Kidney tubule cell (primary cell): ENCODE measurements at places on chromosomes 4 and X.

DNA sequence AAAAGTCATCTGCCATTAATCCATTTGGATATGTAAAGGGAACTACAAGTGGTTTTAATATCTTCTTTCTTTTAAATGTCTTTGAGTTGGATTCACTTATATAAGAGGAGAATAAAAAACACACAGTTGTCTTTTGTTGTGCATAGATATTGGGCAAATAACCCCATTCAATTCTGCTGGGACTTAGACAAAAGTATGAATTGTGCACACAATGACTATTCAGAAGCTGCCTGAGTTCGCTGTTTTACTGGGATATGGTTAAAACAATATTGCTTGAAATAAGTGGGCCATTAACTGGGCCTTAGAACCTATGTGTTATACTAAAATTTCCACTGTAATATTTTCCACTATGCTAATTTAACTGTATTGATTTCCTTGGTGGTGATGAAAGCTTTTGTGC lies 71.7 kb downstream of the PCYT1B start:
- DNase-seq: no peak

DNA sequence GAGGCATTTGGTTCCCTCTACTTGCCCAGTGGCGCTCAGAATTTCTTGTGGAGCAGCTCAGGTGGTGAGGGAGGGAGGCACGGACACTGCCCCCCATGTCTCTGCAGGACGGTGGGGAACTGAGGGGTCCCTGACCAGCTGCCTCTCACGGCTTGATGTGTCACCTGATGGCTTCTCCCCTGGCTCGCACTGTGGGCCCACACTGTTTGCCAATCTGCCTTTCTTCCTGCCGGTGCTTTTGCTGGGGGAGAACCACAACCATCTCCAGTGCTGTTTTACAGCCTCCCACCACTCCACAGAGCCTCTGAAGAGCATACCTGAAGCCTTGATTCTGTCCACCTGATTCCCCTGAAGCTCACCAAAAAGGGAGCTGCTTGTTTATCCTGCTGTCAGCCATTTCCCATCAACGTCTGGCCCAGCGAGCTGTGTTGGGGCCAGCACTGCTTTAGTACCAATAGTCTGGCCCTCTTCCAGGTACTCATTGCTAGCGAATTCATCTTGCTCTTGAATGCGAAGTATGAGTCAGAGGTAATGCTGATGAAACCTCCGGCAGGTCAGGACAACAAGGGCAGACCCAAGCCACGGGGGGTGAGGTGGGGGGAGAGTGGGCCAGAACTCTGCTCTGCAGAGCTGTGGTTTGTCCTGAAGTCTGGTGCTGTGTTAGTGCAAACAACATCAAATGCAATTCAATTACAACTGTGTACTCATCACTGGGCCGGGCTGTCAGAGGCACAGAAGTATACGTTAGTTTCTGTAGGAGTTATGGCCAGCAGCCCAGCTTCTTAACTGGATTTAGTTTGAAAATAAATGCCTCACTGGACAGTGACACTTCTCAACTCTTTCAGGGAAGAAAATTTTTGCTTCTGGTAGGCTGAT lies 208.3 kb upstream of the JADE1 start:
- peak; percentile 96 for DNase-seq

DNA sequence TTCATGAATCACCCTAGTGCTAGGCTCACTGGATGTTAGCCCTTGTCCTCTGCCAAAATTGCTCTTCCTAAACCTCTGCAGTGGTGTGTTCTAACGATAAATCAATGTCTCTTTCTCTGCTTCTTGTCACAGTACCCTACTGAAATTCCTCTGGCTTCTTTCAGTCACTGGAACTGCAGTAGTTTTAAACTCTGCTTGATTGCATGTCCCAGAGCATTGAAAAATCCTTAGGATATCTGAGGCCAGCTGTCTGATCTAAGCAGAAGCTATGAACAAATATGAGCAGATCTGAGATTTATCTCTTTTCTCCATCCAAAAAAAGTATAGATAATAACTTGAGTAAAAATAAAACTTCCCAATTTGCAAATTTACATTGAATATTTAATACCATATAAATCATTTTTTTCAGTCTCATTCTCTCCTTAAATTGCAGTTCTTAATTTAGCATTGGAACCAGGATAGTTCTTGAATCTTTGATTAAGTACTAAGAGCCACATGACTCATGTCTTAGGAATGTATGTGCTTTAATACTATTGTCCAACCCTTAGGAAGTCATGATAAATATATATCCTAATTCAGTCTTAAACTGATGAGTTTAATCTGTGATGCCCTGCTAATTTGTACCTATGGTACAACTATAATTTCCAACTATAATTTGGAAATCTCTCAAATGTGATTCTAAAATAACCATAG lies 169.7 kb downstream of the PDHA2 start:
- DNase-seq: peak; percentile 16

DNA sequence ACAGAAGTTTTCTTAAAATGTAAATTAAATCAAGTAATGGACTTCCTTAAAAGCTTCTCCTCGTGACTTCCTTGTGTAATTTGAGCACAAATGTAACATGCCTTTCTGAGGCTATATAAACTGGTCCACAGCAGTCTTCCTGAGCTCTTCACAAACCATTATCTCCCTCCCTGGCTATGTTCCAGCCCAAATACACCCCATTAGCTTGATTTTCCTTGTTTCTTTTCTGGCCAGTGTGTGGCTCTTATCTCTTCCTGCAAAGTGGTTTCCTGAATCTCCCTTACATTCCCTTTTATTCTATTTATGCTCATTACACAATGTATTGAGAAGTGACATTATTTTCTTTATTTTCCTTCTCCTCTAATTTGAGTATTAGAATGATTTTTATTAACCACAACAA lies 1085.3 kb upstream of the PCDH10 start:
- no peak for DNase-seq

DNA sequence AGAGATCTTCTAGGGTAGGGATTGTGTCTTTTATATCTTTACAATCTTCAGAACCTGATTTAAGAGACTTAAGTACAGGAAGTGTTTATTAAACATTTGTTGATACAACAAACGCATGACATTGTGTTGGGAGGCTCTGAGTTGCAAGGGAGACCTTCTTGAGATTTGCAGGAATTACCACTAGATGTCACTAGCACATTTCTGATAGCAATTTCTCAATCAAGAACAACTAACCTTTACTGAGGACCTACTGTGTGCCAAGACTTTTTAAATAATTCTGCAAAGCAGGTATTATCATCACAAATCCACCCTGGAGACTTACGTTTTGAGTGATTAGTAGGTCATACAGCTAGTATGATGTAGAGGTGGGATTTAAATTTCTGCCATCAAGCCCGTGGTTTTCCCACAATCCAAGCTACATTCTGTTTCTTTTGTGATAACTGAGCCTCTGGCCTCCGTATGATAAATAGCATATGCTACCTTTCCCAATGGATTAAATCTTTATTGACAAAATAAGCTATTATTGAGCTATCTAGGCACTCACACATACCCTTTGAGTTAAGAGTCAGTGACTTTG lies 986.0 kb downstream of the CCSER1 start:
- peak; percentile 45 for DNase-seq

- no peak for DNase-seq
Measured at GRCh38 chr4:38454284-38454683, 209.7 kb upstream of the KLF3 start.

DNA sequence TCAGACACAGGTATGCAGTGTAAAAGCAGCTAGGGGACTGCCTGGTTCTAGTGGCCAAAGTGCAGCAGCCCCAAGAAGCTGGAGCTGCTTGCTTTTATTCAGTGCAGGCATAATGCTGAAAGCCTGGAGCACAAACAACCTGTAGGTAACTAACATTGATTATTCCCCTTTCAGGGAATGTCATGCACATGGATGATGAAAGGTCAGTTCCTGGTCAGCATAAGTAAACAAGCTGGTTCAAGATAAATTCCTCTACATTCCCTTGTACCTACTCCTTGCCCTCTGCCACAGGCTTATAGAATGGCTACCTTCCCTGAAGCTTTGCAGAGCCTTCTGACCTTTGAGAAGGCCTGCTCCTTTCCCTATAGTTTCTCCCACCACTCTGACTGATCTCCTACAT lies 1318.5 kb upstream of the ADGRL3 start:
- no peak for DNase-seq

DNA sequence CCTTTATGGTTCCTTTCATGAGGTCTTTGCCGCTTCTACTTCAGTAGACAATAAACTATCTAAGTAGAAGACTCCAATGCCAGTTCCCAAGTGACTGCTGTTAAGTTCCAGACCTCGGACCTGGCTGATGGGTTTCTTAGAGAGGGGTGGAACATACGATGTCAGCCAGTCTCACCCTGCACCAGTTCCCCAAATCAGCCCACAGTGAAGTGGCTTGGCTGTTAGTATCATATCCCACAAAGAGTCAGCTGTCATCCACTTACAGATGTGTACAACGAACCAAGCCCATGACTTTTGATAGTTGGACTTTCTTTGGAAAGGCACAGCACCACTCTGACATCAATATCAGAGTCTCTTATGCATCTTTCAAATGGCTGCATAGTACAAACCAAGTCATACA lies 8.1 kb upstream of the KLHL34 start:
- DNase-seq: no peak

DNA sequence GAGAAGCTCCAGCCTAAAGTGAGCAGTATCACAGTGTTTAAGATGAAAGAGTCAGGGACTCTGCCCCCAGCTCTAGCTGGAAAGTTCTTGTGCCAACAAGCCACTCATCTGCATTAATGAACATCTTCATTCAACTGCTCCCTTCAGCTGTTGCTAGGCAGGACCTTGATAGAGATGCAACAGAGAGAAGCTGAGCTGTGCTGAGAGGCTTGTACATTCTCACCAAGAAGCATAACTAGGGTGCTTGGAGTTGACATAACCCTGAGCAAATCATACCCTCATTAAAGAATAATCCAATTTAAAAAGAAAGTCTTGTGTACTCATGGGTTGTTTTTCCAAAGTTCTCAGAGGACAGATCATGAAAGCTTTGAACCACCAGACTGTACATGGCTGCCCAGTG lies 63.2 kb downstream of the ATXN3L start:
- no peak for DNase-seq
